Nasal cavity respiratory epithelium epithelial cell of viscerocranial mucosa (primary cell): ENCODE measurements at places on chromosomes 7 and 10. TPM values are rescaled to one million over a fixed set of nuclear protein-coding genes. Genes with fewer than 3 reads are reported as not detected.

PGAM2 gene
- total RNA-seq = not detected in 2 replicates

TMEM225B gene
- total RNA-seq = 0.43 and 1.4 TPM in 2 replicates

NME8 gene
- not detected in 2 replicates for total RNA-seq

AQP1 gene
- 0.14 TPM in 1 of 2 replicates, not detected in the other for total RNA-seq
